Amniotic stem cell (primary cell): ENCODE measurements at places on chromosomes 16 and 17.
A peak's percentile ranks its signal among the peaks of the same experiment; 100 is the strongest.

DNA sequence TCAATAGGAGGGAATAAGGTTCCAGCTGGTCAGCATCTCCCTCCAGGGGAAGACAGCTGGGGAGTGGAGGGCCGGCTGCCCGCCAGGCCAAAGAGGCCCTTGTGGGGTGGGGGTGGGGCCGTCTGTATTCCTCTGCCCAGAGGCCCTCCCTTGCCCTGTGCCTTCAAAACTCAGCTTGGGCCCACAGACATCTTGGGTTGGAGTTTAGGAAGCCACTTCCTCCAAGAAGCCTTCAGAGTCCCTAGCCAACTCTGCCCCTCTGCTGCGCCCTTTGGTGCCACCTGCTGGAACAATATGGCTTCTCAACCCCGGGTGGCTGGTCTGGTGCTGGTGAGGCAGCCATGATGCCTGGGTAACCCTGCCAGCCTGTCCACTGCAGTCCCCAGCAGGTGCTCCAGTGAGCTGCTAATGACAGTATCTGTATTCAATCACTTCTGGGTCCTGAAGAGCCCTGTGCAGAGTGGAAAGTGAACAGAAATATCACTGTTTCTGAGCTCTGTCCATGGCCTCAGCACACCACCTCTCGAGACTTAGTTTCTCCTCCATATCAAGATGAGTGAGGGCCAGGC is 16.7 kb downstream of the HSD11B2 start:
- no peak for DNase-seq

DNA sequence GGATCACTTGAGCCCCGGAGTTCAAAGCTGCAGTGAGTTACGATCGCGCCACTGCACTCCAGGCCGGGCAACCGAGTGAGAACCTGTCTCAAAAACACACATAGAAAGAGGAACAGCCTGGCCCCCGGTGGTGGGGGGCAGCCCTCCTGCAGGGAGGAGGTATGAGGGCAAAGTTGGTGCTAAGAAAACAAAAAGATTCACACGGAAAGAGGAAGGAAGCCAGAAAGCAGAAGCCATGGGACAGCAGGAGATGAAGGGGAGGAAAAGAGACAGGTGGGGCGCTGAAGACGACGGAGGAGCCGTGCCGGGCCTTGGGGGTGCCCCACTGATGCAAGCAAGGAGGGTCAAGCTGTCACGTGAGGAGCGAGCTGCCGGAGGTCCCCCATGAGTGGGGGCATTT is 8.2 kb upstream of the C16orf74 start:
- DNase-seq: no peak

DNA sequence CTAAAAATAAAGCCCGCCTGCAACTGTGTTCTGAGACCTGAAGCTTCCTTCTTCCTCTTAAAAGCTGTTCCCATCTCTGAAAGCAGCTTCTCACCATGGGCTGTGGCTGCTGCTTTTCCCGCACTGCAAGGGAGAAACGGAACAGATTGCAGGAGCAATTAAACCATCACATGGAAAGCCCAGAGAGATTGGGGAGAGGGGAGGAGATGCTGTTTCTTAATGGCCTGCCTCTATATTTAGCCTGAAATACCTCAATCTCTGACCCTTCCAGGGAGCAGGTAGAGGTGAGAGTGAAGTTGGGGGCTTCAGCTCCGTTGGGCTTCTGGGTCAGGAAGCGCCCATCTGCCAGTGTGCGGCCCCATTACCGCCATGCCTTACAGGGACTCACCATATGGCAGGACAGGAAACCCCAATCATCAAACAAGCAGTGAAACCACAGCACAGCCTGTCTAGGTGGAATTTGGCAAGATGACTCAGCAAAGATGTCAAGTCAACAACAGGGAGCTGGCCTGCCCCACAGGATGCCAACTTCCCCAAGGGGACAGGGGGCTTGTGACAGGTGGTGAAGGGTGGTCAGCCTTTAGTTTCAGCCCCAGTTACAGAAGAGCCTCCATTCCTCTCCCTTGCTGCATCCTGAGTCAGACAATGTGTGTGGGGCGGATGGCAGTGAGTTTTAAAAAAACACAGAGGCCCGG is 286.6 kb upstream of the CCL2 start:
- no peak for DNase-seq

GRCh38 chr16:87675111-87675719 is 72.9 kb downstream of the JPH3 start:
- DNase-seq: no peak

- DNase-seq: peak; percentile 71
Observed at GRCh38 chr17:30104575-30105339, 11.9 kb upstream of the NSRP1 start.

- DNase-seq: peak; percentile 18
Observed at GRCh38 chr16:72467157-72467759, 295.3 kb upstream of the PMFBP1 start.

DNA sequence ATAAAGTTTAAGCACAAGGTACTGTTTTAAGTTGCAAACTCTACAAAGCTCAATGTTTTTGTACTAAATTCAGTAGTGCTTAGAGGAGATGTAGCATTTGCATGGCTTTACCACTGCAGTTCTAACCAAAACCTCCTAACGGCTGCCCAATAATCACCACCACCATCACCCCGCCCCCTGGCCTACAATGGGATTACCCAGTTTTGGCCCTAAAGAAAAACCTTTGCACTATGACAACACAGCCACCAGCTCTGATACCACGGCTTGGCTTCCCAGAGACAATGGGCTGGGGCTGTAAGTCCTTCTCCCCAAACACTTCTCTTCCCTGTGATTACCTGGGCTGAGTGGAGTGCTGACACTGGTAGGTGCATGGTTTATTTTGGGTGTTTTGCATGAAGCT is 58.4 kb upstream of the MTMR4 start:
- no peak for DNase-seq

- DNase-seq: no peak
Observed at GRCh38 chr17:35775583-35775982, 14.9 kb downstream of the C17orf50 start.

DNA sequence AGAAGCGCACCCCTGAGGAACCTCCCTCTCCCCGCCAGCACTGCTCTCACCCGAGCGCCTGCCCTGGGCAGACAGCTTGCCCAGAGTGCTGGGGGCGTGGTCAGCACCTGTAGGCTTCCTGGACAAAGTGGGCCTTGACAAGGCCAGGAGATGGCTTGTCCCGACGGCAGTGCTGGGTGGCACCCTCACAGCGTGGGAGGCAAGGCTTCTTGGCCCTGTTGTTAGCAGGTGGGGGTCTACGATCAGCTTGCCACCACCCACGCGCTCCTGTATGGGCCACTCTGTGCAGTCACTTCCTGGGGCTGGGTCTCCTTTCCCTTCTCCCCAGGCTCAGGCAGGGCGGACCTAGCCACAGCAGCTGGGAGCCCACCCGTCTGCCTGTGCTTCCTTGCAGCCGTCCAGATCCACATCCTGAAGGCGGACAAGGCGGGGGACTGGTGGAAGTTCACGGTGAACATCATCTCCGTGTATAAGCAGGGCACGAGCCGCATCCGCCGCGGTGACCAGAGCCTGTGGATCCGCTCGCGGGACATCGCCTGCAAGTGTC is 218.0 kb downstream of the NTN1 start:
- DNase-seq: no peak

GRCh38 chr17:50508573-50509460 is 578 bp downstream of the MYCBPAP start:
- DNase-seq: no peak

DNA sequence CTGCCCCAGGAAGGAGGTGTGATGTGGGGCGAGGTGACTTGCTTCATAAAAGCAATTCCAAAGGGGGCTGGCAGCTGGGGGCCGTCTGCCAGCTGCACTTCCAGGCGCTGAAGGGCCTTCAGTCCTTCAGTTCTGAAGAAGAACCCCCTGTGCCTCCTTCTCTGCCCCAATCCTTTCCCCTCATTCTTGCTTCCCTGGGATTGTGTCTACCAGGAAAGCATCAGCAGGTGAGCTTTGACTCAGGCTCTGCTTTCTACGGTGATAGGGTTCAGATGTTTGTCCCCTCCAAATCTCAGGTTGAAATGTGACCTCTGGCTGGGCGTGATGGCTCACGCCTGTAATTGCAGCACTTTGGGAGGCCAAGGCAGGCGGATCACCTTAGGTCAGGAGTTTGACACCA is 52.5 kb upstream of the NKD1 start:
- DNase-seq: no peak

DNA sequence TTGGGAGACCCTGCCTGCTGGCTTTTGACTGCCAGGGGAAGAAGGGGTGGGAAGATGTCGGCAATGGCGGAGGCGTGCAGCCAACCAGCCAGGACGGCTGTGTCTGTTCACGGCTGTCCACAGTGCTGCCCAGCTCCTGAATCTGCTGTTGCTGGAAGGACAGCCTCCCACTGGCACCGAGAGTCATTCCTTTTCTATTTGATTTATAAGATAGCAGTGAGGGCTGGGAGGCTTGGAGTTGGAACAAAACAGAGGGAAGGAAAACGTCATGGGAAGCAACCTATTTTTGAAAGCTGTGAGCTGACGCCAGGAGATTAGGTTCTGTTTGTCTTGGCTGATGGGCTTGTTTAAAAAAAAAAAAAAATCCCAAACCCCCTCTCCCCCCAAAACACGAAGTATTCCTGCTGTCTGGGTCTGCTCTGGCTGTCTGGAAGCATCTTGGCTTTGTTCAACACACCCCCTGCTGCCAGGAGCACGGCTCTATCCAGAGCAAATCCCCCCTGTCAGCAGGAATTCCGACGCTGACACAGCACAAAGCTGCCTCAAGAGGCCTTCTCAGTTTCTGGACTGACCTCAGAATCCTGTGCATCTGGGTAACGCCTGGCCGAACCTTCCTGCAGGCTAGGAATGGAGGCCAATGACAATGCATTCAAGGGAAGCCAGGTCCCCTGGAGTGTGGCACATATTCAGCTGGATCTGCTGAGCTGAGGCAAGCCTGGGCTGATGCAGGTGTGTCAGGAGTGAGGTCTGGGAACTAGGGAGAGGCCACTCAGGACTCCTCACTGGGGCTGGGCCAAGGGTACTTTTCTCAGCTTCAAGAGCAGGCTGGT is 41.0 kb upstream of the SREBF1 start:
- peak; percentile 84 for DNase-seq

GRCh38 chr16:19274165-19274797 is 11.2 kb upstream of the CLEC19A start:
- DNase-seq: no peak

DNA sequence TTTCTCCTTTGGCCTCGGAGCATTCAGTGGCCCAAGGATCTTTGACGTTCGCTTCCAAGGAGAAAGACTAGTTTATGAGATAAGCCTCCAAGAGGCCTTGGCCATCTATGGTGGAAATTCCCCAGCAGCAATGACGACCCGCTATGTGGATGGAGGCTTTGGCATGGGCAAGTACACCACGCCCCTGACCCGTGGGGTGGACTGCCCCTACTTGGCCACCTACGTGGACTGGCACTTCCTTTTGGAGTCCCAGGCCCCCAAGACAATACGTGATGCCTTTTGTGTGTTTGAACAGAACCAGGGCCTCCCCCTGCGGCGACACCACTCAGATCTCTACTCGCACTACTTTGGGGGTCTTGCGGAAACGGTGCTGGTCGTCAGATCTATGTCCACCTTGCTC is 1.4 kb downstream of the AOC3 start:
- no peak for DNase-seq

GRCh38 chr17:49379926-49380325 is 17.9 kb upstream of the ZNF652 start:
- no peak for DNase-seq

DNA sequence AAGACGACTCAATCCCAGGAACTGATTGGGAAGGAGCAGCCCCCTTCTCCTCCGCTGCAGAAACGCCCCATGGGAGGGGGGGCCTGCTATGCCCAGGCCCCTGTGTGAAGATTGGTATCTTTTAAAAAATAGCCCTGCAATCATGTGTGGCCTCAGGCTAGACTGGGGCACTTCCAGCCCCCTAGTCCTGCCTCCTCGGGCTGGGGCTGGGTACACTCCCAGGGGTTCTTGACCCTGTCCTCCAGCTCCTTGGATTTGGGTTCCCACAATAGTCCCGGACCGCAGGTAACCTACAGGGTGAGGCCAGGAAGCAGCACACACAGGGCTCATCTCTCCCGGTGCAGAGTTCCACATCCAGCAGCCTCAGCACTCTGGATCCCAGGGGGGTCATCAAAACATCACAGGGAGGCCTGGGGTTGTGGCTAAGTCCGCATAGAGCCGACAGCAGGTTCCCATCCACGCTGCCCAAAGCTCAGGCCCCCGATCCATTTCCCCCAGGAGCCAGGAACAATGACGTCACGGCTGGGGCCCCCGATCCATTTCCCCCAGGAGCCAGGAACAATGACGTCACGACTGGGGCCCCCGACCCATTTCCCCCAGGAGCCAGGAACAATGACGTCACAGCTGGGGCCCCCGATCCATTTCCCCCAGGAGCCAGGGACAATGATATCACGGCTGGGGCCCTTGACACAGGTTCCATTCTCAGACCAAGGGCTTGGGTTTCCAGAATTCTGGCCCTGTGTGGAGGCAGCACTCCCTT is 202.4 kb downstream of the IRF8 start:
- DNase-seq: no peak

DNA sequence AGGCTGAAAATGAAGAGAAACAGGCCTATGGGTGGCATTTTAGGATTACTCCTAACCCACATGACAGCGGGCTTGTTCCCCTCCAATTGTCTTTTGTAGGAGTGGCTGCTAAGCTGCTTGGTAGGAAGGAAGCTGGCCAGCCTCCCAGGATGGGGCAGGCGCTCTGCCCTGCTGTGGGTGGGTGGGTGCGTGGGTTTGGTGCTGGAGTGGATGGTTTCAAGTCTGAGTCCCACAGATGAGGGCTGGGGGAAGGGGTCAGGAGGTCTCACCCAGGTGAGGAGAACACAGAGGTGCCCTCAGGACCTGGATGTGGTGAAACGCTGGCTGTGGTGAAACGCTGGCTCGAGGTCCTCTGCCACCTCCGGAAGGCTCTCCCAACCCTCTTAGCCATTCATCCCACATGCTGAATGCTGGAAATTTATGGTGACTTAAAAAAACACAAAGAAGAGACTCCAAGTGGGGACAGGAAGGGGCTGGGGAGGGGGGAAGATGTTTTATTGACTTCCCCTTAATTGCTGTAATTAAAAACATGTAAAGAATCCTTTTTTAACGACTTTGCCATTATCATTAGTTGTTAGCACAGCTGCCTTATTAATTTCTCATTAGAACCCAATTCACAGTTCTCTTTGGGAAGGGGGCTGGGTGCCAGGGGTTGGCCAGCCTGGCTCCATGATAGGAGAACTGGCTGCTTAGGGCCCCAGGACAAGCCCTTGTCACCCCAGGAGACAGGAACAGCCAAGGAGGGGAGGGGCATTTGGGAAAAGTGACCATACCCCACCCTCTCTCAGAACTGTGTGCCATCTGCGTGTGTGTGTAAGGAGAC is 153.5 kb upstream of the CDC42EP4 start:
- DNase-seq: no peak

DNA sequence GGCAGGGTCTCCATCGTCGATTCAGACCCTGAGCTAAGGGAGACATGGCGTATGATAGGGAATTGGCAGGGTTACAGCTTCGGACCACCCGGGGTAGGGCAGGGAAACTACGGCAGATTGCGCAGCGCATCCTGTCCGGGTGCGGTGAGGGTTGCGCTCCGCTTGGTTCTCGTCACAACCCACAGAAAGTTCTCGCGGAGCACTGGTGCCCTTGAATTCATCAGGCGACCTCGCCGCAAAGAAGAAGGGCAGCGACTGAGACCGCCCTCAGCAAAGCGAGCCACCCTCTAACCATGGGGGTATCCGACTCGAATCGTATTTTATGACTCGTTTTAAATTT is 1.2 kb downstream of the HS3ST3B1 start:
- DNase-seq: no peak
